ENCODE measurements at places on chromosomes 2 and 18.

DNA sequence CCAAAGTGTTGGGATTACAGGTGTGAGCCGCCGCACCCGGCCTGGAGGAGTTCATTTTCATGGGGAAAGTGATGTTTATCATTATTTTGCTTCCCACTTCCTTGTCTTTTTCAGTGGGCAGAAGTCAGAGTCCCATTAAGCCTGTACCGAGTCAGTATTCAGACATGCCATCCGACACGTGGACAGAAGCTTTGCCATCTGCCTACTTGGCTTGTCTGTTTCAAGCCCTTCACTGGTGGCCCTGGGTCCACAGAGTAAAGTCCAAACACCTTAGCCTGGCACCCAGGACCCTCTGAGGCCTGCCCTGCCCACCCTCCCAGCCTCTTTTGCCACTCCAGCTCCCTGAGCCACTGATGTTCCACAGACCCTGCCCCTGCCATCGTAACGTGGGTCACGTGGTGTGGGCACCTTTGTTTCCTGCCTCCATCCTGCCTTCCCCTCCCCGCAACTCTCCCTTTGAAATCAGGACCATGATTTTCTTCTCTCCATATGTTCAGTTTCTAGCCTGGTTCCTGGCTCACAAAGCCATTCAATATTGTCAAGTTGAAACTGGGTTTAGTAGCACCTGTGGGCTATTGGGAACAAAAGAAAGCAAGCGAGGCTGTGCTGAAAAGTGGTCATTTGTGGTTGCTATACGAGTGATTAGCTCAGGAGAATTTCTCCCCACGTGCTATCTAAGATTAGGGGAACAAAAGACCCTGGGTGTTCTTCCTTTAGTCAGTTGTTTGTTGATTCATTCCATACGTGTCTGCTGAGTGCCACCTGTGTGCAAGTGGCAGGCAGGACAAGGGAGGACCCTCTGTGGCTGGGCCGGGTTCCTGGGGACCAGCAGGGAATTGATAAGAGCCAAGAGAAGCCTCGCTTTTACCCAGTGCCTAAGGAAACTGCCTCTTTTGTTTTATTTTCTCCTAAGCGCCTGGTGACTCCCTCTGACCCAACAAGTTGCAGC lies 5.1 kb upstream of the ODC1 start:
- DNase-seq: no peak

DNA sequence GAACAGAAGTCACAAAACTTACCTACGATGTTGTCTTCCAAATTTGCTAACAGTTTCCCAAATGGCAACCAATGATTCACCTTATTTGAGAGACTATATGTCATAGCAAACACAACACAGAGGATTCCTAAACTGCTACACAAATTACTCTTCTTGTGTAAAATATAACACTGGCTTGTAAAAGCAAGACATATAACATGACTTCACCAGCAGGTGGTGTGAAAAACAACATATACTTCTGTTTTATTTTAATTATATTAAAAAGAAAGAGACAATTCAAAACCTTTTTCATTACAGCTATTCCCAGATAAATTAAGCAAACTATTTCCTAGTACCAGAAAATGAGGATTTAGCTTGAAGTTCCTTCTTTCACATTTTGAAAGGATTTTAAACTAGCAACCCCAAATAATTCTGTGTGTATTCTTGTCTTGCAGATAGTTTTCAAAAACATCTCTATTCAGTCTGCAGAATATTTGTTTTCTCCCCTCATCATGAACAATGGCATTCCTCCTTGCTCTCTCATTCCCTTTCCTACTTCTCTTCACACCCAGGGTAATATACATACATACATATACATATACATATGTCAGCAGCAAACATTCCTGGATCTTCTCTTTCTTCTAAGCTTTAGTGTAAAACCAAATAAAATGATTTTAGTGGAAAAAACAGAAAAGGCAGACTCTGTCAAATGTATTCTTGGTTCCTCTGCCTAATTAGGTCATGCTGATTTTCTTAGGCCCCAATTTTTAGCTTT lies 62.1 kb downstream of the SCN3A start:
- DNase-seq: no peak

GRCh38 chr2:226045080-226045479 lies 645.6 kb downstream of the NYAP2 start:
- DNase-seq: no peak

DNA sequence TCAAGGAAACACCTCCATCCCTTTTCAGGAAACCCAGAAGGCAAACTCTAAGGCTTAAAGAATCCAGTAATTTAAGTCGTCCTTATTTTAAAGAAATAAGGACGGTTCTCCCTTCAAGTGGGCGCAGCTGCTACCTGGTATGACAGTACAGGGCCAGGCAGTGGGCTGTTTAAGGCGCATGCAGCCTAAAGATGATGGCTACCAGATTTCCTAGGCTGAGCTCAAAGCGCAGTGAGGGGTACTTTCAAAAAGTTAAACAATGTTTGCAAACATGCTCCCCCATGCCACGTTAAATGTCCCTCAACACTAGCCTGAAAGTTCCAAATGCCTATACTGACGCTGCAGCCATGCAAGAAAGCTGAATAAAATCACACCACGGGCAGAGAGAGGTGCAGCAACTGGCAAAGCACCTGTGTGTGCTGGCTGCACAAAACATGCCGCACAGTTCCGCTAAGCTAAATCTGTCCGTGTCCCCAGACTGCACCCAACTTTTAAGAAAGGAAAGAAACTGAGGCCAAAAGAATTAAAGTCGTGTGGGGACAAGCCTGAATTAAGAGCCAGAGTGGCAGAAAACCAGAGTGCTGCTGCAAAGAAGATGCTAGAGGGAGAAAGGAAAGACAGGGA lies 583 bp downstream of the HIBCH start:
- DNase-seq: peak; percentile 26

GRCh38 chr18:49849331-49850217 lies 36.2 kb upstream of the ACAA2 start:
- DNase-seq: no peak

DNA sequence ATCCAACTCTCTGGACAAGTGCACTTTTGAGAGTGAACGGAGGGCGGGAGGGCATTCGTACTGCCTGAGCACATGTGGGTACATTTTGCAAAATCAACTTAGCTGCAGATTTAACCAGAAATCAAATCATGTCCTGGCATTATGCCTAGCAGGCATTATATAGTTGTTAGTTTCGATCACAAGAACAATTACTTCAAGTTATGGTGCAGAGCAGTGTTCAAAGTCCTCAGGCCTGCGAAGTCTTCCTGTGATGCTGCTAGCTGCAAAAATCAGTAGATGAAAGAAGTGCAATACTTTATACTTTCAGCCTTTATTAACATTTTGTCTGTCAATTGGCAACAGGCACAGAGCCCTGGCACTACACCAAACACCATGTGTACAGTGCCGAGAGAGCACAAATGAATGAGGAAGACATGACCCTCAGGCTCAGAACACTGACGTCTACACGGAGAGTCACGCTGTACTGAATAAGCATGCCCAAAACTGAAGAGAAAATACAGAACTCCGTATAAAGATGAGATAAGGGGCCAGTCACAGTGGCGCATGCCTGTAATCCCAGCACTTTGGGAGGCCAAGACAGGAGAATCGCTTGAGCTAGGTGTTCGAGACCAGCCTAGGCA lies 92.1 kb upstream of the CREB1 start:
- DNase-seq: no peak

GRCh38 chr2:24762518-24762917 lies 30.7 kb downstream of the PTRHD1 start:
- no peak for DNase-seq

DNA sequence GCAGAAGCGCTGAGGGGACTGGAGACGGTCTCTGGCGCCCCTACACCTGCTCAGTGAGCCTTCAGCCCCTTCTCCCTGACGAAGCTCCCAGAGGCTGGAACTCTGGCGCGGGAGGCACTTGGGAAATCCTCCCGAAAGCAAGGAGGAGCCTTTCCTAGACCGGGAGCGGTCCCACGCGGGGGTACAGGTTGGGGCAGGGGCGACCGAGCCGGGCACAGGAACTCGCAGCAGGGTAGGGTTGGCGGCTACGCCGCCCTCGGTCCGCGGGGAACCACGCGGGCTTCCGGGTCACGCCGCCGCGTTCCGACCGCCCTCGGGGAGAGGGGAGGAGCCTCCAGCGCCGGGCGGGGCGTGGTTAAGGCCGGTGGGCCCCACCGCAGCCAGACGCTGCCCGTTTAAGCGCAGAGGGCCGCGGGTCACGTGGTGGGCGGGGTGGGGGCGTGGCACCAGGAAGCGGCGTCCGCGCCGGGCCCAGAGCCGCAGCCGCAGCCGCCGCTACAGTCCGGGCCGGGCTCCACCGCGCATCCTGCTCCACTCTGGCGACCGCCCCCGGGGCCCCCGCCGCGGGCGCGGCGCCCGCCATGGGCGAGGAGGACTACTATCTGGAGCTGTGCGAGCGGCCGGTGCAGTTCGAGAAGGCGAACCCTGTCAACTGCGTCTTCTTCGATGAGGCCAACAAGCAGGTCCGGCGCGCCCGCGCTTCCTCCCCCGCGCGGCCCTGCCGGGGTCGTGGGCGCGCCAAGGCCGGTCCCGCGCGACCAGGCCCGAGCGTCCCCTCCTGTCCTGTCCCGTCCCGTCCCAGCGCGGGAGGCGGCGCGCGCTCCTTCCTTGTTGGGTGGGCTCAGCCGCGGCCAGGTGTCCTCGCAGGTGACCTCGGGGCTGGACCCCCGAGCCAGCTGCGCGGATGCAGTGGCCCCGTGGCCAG lies at the start of gene RMC1:
RMC1 (plus strand) TSS at position 474 of the 925 bp plus-strand sequence; CDS start at position 582, 108 bp downstream.
- peak; percentile 95 for DNase-seq

GRCh38 chr2:157376041-157376440 lies 50.4 kb upstream of the ERMN start:
- DNase-seq: no peak

- no peak for DNase-seq
Measured at GRCh38 chr2:71554706-71555056, 101.3 kb downstream of the DYSF start.

- DNase-seq: no peak
Measured at GRCh38 chr18:26531605-26532298, 16.6 kb downstream of the KCTD1 start.
